Suprapubic skin (tissue), 4 donors: ENCODE measurements at places on chromosomes 3 and 15. TPM values are rescaled to one million over a fixed set of nuclear protein-coding genes. Genes with fewer than 3 reads are reported as not detected.
A peak's percentile ranks its signal among the peaks of the same experiment; 100 is the strongest.

- no peak overlapping the region for H3K4me3 ChIP-seq
- H3K27ac ChIP-seq, result no peak overlapping the region
- H3K4me1 ChIP-seq, result no peaks in the 10 kb centered on the region
- H3K36me3 ChIP-seq, result no peaks in the 10 kb centered on the region
- DNase-seq, result peak; percentile 55
Observed at GRCh38 chr15:28947221-28947674, 61.5 kb downstream of the APBA2 start.

- no peaks in the 10 kb centered on the region for H3K4me1 ChIP-seq
- no peaks in the 10 kb centered on the region for H3K36me3 ChIP-seq
- no peaks in the 10 kb centered on the region for H3K27me3 ChIP-seq
- no peak overlapping the region for H3K27ac ChIP-seq
Observed at GRCh38 chr3:115537669-115538068, 85.6 kb upstream of the GAP43 start.

DNA sequence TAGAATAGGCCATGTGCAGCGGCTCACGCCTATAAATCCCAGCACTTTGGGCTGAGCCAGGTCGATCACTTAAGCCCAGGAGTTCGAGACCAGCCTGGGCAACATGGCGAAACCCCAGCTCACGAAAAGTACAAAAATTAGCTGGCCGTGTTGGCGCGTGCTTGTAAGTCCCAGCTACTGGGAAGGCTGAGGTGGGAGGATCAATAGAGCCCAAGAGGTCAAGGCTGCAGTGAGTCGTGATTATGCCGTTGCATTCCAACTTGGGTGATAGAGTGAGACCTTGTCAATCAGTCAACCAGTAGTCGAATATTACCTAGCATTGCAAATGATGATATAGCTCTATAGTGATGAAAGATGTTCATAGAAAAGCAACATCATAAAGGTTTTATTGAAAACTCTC, 51.9 kb downstream of the USP8 start:
- no peak overlapping the region for H3K27ac ChIP-seq
- H3K36me3 ChIP-seq, result peaks cover 85% of the 10 kb centered on the region
- DNase-seq, result no peak
- no peaks in the 10 kb centered on the region for H3K27me3 ChIP-seq
- no peak overlapping the region for H3K4me3 ChIP-seq
- H3K4me1 ChIP-seq, result no peaks in the 10 kb centered on the region

- H3K27me3 ChIP-seq, result no peaks in the 10 kb centered on the region
- DNase-seq, result peak; percentile 53
- H3K27ac ChIP-seq, result no peak overlapping the region
- H3K36me3 ChIP-seq, result no peaks in the 10 kb centered on the region
Observed at GRCh38 chr3:72353236-72354128, 494.8 kb downstream of the SHQ1 start.

GRCh38 chr15:66617137-66618090, 51.6 kb upstream of the LCTL start:
- H3K27ac ChIP-seq, result peak overlapping the region; percentile 39
- H3K36me3 ChIP-seq, result no peaks in the 10 kb centered on the region
- peaks cover 13% of the 10 kb centered on the region for H3K27me3 ChIP-seq
- DNase-seq, result peak; percentile 81
- no peak overlapping the region for H3K4me3 ChIP-seq

DNA sequence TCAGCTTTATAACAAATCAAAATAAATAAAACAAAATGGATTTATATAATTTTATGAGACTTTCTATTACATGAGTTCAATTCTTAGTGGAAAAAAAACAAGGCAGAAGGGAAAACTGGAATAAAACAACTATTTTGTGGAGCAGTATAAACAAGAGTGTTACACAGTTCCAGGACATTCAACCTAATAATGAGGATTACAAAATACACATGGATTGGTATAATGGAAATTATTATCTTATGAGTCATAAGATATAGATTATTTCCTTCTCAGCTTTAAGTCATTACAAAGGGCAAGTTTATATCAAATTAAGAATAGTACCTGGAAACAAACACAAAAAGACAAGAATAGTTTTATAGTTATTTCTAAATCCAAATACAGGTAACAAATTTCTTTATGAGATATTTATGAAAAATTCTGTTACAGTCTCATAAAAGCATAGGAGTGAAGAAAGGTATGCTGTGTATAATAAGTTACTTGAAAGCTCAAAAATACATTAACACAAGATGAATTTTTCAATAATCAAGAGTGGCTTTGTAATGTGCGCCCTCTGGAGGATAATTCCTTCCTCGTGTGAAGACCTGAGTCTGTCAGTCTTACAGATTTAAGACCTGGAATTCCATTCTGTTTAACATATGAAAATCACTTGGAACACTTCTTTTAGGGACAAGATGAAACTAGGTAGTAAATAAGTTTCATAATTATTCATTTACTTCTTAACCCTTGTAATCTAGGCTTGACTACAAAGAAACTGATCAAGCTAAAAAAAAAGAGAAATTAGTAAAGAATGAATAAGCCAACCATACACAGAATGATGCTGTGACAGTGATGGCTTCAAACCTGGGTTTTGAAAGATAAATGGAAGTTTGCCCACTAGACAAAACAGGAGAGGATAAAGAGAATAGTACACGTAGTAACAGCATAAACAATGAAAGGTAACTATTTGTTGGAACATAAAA, 9.5 kb downstream of the COPS2 start:
- H3K4me1 ChIP-seq, result peaks cover 22% of the 10 kb centered on the region
- DNase-seq, result no peak
- no peak overlapping the region for H3K27ac ChIP-seq
- no peak overlapping the region for H3K4me3 ChIP-seq
- H3K36me3 ChIP-seq, result peaks cover 29% of the 10 kb centered on the region
- no peaks in the 10 kb centered on the region for H3K27me3 ChIP-seq

DNA sequence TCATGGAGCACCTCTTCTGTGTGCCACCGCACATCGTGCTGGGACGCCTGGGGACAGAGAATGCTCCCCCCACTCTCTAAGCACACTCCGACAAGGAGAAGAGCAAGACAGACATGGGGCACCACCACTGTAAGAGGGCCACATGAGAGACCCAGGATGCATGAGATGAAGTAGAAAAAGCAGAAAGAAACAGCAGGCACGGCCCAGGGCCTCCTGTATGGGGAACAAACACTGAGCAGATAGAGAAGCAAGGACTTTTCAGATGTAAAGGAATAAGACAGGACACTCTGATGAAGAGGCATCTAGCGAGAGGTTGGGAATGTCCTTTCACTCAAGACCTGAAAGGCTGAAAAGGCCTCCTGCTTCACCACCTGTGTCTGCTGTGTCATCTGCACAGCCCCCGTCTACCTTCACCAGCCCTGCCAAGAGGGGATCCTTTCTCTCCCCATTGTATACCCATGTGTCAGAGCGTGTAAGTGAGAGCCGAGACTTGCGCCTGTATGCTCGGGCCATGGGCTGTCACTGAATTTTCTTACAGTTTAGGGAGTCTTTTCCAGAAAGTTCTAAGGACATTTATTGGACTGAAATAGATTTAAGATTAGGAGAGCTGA, 125.6 kb downstream of the LRRK1 start:
- no peaks in the 10 kb centered on the region for H3K27me3 ChIP-seq
- peak; percentile 38 for DNase-seq
- H3K4me1 ChIP-seq, result no peaks in the 10 kb centered on the region
- no peak overlapping the region for H3K4me3 ChIP-seq

DNA sequence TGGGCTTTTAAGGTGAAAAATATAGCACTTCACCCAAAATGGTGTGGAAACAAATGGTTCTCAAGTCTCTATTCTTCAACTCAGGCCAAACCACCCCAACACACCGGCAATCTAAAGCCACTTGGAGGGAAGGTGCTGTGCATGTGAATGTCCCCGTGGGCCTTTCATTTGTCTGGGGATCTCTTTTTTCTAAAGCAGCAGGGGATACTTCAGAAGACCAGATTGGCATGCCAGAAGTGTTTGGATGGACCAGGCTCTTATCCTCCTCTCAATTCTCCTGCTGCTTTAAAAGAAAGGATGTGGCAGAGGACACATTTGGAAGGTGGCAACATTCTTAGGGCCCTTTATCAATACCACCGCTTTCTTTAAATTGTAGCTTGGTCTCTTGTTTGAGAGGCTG, 193.1 kb downstream of the MEIS2 start:
- H3K27me3 ChIP-seq, result no peaks in the 10 kb centered on the region
- no peak for DNase-seq
- no peak overlapping the region for H3K4me3 ChIP-seq
- no peaks in the 10 kb centered on the region for H3K36me3 ChIP-seq
- peaks cover 31% of the 10 kb centered on the region for H3K4me1 ChIP-seq
- H3K27ac ChIP-seq, result no peak overlapping the region

GRCh38 chr3:76582632-76583378, 457.1 kb upstream of the ROBO2 start:
- no peak overlapping the region for H3K4me3 ChIP-seq
- DNase-seq, result no peak
- no peaks in the 10 kb centered on the region for H3K36me3 ChIP-seq
- no peaks in the 10 kb centered on the region for H3K27me3 ChIP-seq
- H3K27ac ChIP-seq, result no peak overlapping the region

GRCh38 chr15:40769274-40770146, at the start of gene C15orf62:
Gene C15orf62 (plus strand): TSS chr15:40769980. CDS start chr15:40770496, 516 bp downstream.
- H3K4me1 ChIP-seq, result peaks cover 76% of the 10 kb centered on the region
- no peaks in the 10 kb centered on the region for H3K27me3 ChIP-seq
- DNase-seq, result no peak
- peak within 1 kb of the TSS; percentile 90 for H3K27ac ChIP-seq
- H3K4me3 ChIP-seq, result peak within 1 kb of the TSS; percentile 25

DNA sequence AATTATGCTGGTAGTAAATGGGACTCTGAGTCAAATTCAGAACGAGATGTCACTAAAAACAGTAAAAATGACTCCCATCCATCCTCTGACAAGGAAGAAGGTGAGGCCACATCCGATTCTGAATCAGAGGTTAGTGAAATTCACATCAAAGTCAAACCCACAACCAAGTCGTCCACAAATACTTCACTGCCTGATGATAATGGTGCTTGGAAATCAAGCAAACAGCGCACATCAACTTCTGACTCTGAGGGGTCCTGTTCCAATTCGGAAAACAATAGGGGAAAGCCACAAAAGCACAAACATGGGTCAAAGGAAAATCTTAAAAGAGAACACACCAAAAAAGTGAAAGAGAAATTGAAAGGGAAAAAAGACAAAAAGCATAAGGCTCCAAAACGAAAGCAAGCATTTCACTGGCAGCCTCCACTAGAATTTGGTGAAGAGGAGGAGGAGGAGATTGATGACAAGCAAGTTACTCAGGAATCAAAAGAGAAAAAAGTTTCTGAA, 15.1 kb upstream of the ZBTB47 start:
- no peak for DNase-seq
- peaks cover 93% of the 10 kb centered on the region for H3K36me3 ChIP-seq
- no peak overlapping the region for H3K4me3 ChIP-seq
- H3K27ac ChIP-seq, result no peak overlapping the region
- H3K27me3 ChIP-seq, result no peaks in the 10 kb centered on the region

DNA sequence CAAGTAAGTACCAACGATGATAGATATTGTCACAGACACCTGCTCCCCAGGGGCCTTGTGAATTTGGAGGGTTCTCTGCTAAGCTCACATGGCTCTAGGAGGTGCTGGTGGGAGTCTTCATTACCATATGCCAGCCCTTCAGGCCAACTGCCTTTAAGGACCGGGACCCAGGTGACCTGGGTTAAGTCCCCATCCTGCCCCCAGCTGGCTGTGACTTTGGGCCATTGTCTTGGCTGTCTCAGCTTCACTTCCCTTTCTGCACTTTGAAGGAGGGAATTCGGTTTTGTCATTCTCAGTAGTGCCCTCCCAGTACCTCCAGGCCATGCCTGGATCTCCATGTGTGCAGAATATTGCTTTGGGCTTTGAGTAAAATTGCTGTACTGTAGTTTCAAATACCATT, 72.8 kb upstream of the ACAD9 start:
- no peak for DNase-seq
- no peak overlapping the region for H3K4me3 ChIP-seq
- H3K27ac ChIP-seq, result no peak overlapping the region
- peaks cover 51% of the 10 kb centered on the region for H3K36me3 ChIP-seq

DNA sequence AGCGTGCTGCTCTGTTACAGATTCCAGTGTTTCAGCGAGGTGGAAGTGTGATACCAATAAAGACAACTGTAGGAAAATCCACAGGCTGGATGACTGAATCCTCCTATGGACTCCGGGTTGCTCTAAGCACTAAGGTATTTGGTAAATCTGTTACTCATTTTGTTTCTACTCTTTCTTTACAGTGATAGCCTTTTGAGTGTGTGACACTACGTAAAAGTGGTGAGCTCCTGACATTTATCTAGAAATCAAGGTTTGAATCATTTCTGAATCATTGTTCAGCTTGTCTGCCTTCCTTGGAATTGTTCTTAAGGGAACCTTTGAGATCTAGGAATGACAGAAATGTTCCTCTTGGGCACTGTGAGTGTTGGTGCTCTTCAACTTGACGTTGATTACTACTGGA, 11.2 kb upstream of the CAPN3 start:
- H3K36me3 ChIP-seq, result peaks cover 71% of the 10 kb centered on the region
- no peaks in the 10 kb centered on the region for H3K27me3 ChIP-seq
- H3K4me3 ChIP-seq, result no peak overlapping the region
- DNase-seq, result no peak
- H3K27ac ChIP-seq, result no peak overlapping the region

- peaks cover 25% of the 10 kb centered on the region for H3K4me1 ChIP-seq
- H3K27ac ChIP-seq, result no peak overlapping the region
- H3K4me3 ChIP-seq, result no peak overlapping the region
- no peaks in the 10 kb centered on the region for H3K36me3 ChIP-seq
Observed at GRCh38 chr15:63202861-63203260, 13.5 kb downstream of the RAB8B start.

DNA sequence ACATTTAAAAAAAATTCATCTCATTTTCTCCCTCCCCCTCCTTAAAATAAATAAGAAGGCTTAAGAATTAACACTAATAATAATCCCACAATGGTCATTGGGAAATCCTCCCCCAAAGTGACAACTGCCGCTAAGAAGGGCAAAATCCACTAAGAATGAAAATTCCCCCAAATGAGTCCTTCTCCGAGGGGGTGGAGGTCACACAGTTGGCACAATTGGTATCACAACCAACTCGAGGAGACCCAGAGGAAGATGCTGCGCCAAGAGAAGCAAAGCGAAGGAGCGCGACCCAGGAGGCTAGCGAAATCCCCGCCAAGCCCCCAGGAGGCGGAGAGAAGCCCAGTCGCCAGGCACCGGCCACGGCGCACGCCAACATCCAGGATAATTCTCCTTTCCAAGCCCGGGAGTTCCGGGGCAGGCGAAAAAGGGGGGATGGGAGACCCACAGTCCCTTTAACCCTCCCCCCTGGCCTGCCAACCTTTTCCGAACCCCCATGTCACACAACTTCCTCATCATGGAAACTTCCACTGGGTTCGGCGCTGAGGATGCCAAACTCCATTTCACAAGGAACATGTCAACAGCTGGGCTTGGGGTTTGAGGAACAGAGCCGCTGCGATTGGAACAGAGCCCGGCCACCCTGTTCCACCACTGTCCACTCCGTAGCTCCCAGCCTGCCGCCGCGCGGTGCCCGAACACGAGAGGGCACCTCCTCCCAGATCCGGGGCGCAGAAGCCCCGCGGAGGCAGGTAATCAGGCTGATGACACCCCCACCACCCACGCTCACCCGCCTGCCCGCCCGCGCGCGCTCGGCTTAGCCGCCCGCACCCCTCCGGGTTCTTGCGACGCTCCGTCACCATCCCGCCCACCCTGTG, 668 bp downstream of the THRB start:
- DNase-seq, result peak; percentile 92
- no peaks in the 10 kb centered on the region for H3K27me3 ChIP-seq
- no peaks in the 10 kb centered on the region for H3K36me3 ChIP-seq
- peak overlapping the region; percentile 99 for H3K27ac ChIP-seq
- peaks cover 57% of the 10 kb centered on the region for H3K4me1 ChIP-seq
- H3K4me3 ChIP-seq, result peak overlapping the region; percentile 94

BCL2A1 gene
- total RNA-seq, result 0.64 TPM

ZNF80 gene
- not detected for total RNA-seq

MESP2 gene
- not detected for total RNA-seq

HYAL1 gene
- 19.5 TPM for total RNA-seq

BCHE gene
- total RNA-seq, result 6.4 TPM

UROC1 gene
- not detected for total RNA-seq
